CD4-positive, alpha-beta T cell treated with Interleukin-15 for 4 hours (primary cell): ENCODE measurements at places on chromosomes 3 and 15.

DNA sequence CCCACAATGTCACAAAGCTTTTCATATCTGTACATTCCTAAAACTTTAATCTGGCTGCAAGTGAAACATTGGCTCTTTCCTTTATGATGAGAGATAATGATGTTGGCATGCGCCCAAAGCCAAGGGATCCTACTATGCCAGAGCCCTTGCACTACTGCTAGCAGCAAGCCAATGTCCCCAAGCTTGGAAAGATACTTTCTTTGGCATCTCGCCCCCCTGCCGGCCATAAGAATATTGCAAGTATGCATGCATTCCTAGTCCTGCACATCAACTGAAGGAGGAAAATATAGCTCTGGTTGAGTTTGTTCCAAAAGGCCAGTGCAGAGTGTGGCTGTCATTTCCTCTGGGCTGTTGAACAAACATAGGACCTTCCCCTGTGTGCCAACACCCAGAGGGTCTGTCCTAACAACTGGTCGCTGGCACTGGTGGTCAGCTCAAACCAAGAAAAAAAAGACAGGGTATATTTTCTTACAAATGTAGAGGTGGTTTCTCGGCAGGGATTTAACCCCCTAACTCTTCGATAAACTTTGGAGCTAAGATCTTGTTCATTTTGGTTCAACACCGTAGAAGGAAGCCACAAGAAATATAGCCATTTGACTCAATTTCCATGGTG is 120.9 kb upstream of the ZBED2 start:
- peak; percentile 25 for DNase-seq

DNA sequence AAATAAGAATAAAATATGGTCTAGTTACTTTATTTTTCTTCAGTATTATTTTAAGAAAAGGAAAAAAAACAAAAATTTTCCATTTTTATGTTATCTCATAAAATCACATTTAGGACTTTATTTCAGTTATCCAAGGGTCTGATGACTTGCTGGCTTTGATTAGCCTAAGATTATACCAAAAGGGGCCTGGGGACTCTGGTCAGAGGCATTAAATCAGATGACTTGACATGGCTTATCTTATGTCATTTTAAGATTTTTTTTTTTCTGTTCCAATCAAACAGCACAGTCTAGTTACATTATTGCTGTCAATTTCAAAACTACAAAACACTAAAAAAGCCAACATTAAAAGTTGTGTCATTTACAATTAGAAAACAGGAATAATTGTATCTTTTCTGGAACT is 725.4 kb upstream of the NR2F2 start:
- no peak for DNase-seq

GRCh38 chr3:139388821-139389551 is 461 bp downstream of the COPB2 start:
- peak; percentile 17 for DNase-seq

DNA sequence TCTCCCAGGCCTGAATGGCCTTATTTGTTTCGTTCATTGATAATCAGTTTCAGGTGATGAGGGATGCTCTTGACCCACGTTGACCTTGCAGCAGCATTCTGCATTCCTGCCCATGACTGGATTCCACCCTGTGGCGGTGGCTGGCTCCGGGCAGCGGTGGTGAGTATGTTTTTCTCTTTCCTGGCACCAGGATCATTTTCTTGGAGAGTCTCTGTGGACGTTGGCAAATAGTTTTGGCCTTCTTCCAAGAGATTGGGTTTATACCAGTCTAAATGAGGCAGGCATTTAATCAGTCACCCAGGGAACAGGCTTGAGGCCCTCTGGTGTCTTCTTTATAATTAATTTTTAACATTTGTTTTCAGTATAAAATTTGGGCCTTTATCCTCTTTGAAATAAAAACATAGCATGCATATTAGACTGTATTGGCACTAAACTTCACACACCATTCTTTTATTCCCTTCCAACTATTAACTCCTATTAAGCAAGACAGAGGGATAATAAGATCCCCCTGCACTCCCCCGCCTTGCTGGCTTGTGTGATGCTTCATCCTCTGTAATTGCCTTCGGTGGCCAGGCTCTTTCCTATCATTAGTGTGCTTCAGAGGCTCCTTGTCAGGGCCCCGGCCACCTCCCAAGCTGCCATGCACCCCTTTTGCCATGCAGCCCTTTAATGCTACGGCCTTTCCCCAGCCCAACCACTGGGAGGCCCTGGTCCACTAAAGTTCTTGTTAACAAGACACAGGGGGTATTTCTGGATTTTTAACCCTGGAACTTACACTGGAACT is 176.2 kb upstream of the TOPAZ1 start:
- no peak for DNase-seq

GRCh38 chr3:54915976-54916375 is 11.9 kb downstream of the LRTM1 start:
- DNase-seq = no peak

- DNase-seq = no peak
These were observed 164.7 kb downstream of the ADAMTSL3 start for GRCh38 chr15:83818591-83818990.

- DNase-seq = no peak
These were observed 53.4 kb upstream of the EIF5A2 start for GRCh38 chr3:170961616-170962400.

- DNase-seq = peak; percentile 8
These were observed 9.2 kb upstream of the SLC6A1 start for GRCh38 chr3:10983219-10983916.

GRCh38 chr3:125061170-125061569 is 5.4 kb upstream of the HEG1 start:
- no peak for DNase-seq

DNA sequence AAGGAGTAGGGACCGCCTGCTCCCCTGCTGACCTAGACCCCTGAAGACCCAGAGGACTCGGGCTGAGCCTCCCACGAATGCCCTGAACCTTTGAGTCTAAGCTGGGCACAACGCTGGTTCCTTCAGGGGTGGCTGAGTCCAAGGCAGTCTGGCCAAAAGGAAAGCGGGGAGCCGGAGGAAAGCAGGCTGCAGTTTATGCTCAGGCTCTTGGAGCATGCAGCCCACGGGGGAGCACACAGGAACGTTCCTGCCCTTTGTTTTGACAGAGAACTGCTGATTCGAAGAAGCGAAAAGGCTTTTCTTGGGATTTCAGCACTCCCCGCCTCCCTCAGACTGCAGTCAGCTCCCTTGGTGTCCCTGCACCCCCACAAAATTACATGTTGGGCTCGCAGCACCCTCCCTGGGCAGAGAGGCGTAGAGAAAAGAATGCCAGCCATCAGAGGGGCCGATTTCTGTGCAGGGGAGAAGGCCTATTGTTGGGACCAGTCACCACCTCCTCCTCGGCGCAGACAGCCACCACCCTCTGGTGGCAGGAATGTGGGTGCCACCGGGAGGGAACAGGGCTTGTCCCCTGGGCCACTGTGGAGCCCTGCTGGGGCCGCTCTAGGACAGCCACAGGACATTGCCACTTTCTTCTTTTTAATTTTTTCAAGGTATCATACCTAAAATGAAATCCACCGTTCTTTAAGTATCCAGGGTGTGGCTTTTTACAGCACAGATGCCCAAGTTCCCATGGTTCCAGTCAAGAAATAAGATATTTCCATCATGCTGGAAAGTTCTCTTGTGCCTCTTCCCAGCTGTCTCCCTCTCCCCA is 72.2 kb downstream of the SMAD6 start:
- DNase-seq = peak; percentile 17

- no peak for DNase-seq
These were observed 26.6 kb downstream of the ITGB5 start for GRCh38 chr3:124860599-124860998.

GRCh38 chr15:29815000-29815710 is 7.1 kb downstream of the TJP1 start:
- DNase-seq = no peak

DNA sequence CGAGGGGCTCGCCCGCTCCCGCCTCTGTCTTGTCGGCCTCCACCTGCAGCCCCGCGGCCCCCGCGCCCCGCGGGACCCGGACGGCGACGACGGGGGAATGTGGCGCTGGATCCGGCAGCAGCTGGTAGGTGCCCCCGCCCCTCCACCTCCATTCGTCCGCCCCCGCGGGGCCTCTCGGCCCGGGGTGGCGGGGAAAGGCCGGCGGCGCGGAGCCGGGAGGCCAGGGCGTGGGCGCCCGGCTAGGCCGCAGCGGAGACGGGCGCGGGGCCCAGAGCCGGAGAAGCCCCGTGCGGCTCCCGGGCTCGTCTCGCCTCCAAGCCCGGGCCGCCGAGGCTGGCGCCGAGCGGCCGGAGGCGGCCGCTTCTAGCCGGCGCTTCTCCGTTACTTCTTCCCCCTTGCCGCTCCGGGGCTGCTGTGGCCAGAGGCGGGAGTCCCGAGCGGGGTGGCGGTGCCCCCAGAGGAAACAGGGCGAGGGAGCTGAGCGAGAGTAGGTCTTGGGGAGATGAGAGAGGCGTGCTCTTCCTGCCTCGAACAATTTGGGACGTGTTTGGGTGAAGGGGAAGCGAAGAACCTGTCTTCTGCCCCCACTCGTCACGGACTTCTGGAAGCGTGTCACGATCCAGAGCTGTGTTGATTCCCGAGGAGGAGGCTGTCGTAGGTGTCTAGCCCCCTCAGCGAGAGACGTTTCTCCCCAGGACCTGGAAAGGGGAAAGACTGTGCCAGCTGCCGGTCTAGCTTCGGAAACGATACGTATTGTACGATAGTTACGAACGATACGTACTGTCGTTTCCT is 555 bp downstream of the ATP11B start:
- DNase-seq = peak; percentile 39

- no peak for DNase-seq
These were observed 6.5 kb downstream of the CHRNB4 start for GRCh38 chr15:78634210-78635145.

- no peak for DNase-seq
These were observed 122.7 kb upstream of the MNS1 start for GRCh38 chr15:56587686-56588085.

DNA sequence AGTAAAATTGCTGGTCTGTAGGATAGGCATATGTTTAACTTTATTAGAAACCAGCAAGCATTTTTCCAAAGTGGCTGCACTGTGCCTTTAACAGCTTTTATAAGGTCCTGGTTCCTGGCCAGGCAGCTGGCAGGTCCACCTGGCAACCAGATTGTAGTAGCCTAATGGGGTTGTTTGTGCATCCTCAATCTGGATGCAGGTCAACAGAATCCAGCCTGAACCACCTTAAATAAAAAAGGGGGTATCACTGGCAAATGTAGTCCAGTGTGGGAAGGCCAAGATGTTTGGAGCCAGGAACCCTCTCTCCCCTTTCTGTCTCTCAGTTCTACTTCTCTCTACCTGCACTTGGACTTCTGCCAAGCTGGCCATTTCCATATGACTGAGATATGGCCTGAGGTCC is 200.3 kb downstream of the ZNF621 start:
- DNase-seq = no peak

- DNase-seq = no peak
These were observed 18.9 kb downstream of the SH3BP5 start for GRCh38 chr3:15313461-15313860.

GRCh38 chr3:18771931-18772330 is 346.8 kb upstream of the SATB1 start:
- no peak for DNase-seq

DNA sequence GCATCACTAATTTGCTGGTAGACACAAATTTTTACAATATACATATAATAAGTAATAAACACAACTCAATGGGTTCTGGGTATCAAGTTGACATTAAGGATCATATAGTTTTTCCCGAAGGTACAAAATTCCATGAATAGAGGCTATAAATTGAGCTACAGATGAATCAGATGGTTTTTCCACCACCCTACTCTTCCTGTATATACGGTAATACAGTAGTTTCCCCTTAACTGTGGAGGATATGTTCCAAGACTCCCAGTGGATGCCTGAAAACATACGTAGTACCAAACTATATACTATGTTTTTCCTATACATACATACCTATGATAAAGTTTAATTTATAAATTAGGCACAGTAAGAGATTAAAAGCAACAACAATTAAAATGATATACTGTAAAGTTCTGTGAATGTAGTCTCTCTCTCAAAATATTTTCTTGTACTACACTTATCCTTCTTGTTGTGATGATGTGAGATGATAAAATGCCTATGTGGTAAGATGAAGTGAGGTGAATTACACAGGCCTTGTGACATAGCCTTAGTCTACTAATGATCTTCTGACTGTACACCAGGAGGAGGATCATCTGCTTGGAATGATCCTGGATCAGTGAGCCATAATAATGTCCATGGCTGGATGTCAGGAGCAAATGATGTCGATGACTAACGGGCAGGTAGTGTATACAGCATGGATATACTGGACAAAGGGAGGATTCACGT is 116.7 kb downstream of the NR1I2 start:
- no peak for DNase-seq

- no peak for DNase-seq
These were observed 110.1 kb upstream of the GBE1 start for GRCh38 chr3:81871358-81872155.

- DNase-seq = no peak
These were observed 173.3 kb downstream of the ALDH1A2 start for GRCh38 chr15:57892181-57892580.

DNA sequence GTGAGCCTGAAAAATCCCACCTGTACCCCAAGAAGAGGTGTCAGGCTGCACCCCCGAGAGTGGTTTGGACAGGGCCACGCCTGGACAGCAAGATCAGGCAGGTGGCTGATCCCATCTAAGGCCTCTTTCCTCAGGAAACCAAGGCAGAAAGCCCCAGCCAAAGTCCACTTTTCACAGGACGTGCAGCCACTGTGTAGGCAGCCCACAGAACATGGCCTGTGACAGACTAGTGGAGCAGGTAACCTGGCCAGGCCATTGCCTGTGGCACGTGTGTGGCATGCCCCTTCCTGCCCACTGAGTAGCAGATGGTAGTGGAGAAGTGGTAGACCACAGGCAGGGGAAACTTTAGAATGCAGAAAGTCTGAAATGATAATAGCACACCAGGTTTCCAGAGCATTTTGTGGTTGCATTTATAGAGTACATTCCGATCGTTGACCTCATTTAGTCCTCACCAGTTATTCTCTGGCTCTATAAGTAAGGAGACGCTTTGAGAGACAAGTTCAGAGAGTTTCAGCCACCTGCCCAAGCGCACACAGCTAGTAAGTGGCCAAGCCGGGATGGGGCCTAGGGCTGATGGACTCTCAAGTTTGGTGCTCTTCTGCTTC is 68.7 kb downstream of the AAGAB start:
- DNase-seq = no peak

DNA sequence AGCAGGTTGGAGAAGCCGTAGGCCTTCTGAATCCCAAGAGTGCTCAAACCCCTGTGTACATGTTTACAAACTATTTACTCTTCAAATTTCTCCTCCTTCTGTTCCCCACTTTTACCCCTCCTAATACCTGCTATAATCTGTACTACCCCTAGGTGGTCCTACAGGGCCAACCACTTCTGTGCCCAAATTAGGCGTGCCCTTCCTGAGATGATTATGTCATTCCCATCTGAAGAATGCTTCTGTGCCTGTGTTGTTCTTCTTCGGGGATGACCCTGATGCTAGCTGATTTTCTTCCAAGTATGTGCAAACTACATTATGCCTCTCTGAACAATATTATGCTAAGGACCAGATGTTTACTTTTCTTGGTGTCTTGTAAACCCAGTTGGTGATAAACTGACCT is 20.5 kb downstream of the RBP2 start:
- no peak for DNase-seq

GRCh38 chr3:88986834-88987233 is 120.6 kb upstream of the EPHA3 start:
- DNase-seq = no peak
